ENCODE measurements at places on chromosomes 5 and 9.

GRCh38 chr5:135539430-135540005 lies 3.8 kb upstream of the NEUROG1 start:
- no peak for DNase-seq

DNA sequence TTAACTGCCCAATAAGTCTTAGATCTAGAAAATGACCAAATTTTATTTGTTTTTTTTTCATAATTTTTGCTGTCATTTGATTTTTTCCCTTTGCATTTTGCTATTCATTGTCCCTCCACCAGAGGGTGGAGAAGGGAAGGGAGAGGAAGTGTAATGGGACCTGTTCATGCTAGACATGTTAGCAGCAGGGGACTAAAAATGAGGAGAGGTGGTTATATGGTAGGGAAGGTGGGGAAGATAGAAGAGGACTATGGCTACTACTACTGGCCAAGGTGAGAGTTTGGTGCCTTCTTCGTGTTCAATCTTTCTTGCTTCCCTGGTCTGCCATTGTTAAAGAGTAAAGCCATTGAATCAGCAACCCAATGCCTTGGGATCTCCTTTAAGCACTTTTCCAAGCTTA lies 6.4 kb downstream of the GRIA1 start:
- no peak for DNase-seq

GRCh38 chr9:136578915-136579649 lies 33.2 kb upstream of the NOTCH1 start:
- no peak for DNase-seq

GRCh38 chr5:68932830-68933434 lies 160.9 kb upstream of the SLC30A5 start:
- DNase-seq, result no peak

DNA sequence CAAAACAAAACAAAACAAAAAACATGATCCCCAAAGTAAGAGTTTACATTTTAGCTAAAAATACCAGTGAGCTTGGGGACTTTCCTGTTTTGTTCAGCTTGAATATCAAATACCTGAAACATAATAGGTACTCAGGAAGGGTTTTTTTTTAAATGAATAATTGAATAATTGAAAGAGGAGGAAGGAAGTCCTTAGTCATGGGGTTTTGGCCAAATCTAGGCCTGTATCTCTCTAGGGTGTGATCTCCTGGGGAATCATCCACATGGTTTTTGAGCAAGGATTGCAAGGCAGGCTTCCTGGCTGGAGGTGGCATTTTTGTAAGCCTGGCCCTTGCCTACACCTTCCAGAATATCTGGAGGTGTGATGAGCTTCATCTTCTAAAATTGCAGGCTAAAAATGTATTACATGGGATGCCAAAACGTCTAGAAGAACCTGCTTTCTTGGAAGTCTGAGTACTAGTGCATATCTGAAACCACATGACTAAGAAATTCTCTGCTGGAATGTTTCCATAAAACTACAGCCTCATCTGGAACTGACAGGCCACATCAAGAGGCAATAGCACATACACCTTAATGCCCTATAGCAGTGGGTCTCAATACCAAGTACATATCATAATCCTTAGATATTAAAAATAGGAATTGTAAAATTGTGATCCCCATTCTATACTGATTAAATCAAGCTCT lies 10.4 kb downstream of the C9 start:
- DNase-seq, result no peak

DNA sequence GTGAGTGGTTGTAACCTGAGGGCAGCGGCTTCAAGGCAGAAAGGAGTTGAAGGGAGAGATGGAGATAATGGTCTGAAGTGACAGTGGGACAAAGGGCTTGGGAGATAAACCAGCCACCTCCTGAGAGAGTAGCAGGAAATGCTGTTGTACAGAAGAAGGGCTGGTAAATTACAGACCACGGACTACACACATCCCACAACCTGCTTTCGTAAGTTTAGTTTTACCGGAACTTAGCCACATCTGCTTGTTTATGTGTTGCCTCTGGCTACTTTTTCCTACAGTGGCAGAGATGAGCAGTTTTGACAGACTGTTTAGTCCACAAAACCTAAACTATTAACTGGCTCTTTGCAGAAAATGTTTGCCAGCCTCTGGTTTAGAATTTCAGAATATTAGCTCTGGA lies 269.5 kb downstream of the ARHGEF28 start:
- no peak for DNase-seq

GRCh38 chr5:54177058-54177457 lies 133.3 kb downstream of the ARL15 start:
- DNase-seq, result no peak

DNA sequence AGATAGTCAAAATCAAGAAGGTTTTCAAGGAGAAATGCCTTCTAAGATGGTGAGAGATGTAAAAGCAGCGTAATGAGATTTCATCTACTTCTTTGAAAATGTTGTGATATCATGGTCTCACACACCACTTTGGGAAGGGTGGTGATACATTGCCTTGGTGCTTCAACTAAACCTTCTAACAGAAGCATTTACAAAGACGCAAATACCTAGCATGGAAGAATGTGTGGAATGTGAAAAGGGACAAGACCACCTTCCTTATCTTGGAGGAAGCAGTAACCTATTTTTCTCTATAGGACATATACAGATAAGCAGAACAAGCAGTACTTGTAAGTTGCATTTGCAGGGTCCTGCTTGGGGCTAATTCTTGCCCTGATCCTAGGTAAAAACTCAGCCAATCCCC lies 38.8 kb downstream of the PCA3 start:
- no peak for DNase-seq

DNA sequence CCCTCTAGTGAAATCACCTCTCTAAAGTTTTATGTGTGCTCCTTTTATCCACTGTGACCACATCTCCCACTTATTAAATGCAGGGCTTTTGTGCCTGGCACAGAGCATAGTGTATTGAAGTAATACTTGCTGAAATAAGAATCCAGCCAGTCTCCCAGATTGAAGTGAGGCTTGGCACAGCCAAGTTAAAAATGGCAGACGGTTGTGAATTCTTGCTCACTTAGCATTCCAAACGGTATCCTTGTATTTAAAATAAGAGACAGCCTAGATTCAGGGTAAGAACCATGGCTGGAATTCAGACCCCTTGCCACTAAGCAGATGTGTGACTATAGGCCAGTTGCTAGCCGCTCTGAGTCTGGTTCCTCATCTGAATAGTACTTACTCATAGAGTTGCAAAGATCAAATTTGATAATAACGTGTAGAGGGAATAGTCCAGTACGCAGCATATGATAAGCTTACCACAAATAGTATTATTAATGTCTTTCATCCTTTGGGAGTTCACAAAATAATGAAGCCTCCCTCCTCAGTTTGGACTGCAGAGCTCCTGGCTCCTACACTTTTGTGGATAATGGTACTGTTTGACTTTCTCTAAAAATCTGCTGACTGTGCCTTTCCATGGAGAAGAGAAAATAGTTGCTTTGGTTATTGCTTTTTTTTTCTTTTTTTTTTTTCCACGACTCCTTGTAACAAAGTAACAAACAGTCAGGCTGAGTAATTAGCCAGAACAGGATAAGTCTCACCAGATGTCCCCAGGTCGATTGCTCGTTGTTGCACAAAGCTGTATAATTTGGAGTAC lies 51.5 kb downstream of the FGF1 start:
- DNase-seq, result no peak

DNA sequence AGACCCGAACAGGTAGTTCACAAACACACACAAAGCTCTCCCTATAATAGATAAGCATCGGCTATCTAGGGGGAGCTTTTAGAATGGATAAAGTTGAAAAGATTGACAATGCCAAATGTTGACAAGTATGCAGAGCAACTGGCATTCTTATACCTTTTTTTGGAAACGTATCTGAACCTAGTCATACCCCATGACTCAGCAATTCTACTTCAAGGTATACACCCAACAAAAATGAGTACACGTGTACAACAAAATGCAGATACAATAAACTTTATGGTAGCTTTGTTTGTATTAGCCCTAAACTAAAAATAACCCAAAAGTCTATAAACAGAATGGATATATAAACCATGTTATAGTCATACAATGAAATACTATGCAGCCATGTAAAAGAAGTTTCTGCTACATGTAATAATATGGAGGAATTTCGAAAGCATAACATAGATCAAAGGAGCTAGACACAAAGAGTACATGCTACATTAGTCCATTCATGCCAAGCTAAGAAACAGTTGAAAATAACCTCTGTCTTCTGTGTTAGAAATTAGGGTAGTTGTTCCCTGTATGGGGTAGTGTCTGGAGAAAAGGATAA lies 718.5 kb upstream of the ZNF608 start:
- no peak for DNase-seq

DNA sequence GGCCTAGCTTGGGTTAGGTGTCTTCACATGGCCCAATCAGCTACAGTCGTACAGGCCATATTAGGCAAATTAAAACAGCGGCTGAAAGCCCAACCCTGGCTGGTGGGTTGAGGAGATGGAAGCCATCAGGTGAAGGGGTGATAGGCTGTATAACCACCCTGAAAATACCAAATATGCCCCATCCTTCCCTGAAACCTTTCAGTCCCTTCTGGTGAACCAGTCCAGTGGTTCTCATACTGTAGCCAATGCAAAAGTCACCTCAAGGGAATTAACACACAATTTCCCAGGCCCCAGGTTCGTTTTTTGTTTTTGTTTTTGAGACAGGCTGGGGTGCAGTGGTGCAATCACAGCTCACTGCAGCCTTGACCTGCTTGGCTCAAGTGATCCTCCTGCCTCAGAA lies 19.8 kb upstream of the KCNV2 start:
- DNase-seq, result no peak

GRCh38 chr9:78325343-78325742 lies 28.4 kb downstream of the PSAT1 start:
- DNase-seq, result no peak

GRCh38 chr5:175638305-175638704 lies 19.6 kb upstream of the HRH2 start:
- no peak for DNase-seq

DNA sequence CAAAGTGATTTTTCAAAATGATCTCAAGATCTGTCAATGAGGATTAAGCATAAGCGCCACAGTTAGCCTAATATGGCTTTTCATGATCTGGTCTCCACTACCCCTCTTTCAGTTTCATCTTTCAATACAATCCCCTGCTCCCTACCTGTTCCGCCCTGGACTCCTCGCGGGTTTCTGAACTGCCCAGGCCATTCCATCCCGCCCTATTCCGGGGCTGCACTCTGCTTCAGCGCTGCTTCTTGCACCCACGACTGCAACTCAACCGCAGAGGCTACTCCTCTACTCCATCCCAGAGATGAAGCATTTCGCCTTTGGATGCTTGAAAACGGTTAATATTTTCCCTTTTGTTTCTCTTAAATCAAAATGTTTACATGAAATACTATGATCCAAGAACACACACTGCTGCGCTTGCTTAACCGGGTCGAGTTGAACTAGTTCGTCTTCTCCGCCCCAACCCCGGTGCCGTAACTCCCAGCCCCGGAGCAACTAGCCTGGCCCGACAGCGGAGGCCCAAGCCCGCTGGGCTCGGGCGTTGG lies 716 bp upstream of the OTULIN start:
- no peak for DNase-seq

DNA sequence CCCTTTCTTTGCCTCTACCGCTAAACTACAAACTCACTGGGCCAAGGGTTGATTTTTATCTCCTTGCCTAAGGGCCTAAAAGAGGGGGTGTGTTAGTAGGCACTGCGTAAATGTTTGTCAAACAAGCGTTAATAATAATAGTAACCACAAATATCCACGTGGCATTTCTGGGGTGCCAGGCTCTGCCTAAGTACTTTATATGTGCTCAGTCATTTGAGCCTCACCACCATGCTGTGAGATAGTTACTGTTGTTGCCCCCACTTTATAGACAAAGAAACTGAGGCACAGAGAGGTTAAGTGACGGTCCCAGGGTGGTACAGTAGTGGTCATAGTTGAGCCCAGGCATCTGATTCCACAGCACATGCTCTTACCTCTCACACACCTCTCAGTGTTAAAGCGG lies 52.4 kb downstream of the ERGIC1 start:
- DNase-seq, result no peak

- DNase-seq, result no peak
Measured at GRCh38 chr9:110066929-110067716, 140.8 kb downstream of the C9orf152 start.

- DNase-seq, result no peak
Measured at GRCh38 chr5:177382423-177383029, 1.7 kb upstream of the SLC34A1 start.

DNA sequence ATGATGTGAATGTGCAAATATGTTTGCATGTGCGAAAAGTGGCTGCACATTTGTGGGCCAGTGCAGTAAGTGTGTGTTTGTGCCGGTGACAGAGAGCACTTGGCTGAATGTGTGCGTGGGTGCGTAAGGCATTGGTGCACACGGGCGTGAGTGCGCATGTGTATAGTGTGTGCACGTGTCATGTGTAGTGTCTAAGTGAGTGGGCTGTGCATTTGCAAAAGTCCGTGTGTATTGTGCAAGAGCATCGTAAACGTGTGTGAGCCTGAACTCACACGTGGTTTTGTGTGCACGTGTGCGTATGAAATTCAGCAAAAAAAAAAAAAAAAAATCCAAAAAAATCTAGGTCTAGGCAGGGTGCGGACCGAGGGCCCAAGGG lies 6.5 kb upstream of the EBF1 start:
- no peak for DNase-seq

DNA sequence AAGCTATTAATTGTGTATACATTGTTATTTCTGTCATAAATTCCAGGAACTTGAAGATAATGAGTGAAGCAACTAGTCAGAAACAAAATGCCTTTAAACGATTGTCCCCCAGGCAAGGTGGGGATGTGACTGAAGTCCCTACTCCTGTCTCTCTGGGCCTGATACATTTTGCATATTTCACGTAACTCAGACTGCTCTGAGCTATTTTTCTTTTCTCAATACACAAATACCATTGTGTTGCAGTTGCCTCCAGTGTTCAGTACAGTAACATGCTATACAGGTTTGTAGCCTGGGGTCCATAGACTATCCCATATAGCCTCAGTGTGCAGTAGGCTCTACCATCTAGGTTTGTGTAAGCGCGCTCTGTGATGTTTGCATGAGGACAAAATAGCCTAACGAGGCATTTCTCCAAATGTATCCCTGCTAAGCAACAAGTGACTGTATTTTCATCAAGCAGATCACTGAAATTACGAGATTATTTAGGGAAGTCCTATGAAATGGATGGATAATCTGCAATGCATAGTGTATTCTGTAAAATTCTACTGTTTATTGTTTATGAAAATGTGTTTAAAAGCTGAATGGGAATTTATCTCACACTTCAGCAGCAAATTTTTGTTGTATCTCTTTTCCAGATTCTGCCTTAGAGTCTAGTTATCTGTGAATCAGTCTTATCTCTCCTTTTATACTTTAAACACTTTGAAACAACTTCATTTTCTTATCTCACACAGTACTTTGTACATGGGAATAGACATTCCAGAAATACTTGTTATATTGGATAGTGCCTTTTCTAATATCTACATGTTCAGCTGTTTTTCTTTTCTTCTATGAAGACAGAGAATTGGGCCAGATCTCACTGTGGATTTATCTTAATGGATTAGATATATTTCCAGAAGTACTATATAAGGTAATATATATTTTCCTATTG lies 150.5 kb downstream of the CD180 start:
- DNase-seq, result no peak

GRCh38 chr5:132651838-132652469 lies 6.0 kb upstream of the IL13 start:
- DNase-seq, result no peak

DNA sequence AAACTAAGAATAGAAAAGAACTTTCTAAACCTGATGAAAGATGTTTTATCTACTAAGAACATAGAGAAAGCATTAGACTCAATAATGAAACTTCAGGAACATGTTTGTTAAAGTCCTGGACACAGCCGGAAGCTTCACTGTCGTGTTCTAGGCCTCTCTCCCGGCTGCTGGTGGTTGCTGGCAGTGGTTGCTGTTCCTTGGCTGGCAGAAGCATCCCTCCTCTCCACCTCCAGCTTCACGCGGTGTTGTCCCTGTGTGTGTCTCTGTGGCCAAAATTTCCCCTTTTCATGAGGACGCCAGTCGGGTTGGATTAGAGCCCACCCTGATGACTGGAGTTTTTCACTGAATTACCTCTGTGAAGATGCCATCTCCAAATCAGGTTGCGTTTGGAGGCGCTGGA lies 6.5 kb upstream of the MED10 start:
- no peak for DNase-seq
